ENCODE measurements at places on chromosomes 12 and 14.

GRCh38 chr12:2963154-2963759 lies 4.1 kb downstream of the TEAD4 start:
- DNase-seq: no peak

DNA sequence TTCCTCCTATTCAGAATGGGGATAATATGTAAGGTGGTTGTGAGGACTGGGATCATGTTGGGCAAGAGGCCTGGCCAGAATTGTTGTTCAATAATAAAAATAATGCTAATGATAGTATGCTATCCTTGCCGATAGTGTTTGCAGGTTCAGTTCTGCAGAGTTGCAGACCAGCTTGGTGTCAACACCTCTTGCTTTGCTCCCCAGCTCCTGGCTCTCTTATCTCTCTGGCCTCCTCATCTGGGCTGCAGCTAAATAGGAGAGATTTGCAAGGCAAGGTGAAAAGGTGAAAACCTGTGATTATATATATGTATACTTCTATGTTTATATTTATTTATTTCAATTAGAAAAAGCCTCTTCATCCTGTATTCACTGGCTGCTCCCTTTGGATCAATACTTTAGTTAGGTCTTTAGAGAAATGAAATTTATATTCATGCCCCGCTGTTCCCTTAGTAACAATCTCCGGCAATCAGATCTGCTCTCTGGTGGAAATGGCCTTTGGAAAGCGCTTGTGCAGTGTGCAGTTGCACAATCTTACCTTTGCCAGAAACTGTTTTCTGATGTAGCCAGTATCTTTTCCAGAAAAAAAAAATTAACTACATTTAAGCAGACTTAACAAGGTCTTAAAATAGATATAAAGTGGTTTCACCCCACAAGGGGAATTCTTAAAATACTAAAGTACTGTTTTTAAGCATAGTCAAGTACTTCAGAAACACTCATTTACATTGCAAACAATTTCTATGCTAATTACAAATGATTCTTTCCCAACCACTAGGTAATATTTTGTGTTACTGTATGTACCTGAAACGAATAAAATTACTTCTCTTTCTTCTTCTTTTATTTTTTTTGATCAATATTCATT lies 19.1 kb upstream of the ACVR1B start:
- no peak for DNase-seq

DNA sequence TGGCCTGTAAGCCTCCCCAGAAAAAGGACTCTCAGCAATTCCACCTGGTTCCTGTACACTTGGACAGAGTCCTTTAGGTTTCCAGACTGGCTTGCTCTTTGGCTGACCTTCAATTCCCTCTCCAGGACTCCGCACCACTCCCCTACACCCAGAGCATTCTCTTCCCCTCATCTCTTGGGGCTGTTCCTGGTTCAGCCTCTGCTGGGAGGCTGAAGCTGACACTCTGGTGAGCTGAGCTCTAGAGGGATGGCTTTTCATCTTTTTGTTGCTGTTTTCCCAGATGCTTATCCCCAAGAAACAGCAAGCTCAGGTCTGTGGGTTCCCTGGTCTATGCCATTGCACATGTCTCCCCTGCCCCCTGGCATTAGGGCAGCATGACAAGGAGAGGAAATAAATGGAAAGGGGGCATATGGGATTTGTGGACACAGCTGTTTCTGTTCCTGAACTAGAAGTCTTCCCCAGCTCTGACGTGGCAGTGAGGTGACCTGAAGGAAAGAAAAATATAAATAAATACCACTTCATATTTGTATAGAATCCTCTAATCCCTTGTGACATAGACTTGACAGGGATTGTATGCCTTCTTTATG lies 1.3 kb downstream of the RNASE7 start:
- DNase-seq: no peak

DNA sequence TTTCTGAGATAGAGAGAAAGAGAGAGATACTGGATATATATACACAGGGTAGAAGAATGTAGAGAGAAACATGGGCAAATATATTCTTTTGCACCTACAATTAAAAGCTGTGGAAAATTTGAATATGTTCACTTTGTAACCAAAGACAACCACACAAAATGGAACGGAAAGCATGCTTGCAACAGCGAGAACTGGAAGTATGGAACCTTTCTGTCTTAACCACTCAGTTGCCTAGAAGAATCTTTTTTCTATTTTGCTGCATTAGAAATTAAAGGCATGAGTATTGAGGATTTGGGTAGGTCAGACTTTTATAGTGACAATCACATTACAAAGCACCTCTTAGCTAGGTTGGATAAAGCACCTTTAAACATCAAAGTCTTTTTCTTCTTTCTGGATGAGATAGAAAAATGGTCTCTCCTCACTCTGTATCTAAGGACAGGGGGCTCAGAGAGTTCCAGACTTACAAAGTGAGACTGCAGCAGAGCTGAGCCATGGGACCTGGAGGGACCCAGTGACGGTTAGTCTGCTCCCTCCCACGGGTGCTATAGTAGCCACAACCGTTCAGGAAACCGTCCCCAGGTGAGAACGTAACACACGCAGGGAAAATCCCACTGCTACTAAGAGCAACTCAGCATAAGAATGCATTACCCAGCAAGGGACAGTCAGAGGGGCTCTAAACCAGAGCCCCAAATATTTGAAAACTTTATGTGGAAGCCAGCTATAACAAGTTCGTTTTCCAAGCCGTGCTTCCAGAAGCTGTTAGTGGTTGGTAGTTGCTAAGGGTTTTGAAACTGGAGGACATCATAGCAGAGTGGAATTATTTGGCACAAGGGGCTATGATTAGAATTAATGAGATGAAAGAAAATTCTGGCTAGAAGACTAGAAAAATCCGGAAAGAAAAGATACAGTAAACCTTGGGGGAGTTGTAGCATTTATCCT lies 97.1 kb downstream of the DAD1 start:
- DNase-seq: no peak

- DNase-seq: peak; percentile 57
Observed at GRCh38 chr14:73239393-73240241, 2.3 kb downstream of the PAPLN start.

GRCh38 chr14:75628816-75629215 lies 31.9 kb downstream of the ERG28 start:
- no peak for DNase-seq

GRCh38 chr12:34295366-34296142 lies 273.3 kb downstream of the ALG10 start:
- DNase-seq: peak; percentile 11

DNA sequence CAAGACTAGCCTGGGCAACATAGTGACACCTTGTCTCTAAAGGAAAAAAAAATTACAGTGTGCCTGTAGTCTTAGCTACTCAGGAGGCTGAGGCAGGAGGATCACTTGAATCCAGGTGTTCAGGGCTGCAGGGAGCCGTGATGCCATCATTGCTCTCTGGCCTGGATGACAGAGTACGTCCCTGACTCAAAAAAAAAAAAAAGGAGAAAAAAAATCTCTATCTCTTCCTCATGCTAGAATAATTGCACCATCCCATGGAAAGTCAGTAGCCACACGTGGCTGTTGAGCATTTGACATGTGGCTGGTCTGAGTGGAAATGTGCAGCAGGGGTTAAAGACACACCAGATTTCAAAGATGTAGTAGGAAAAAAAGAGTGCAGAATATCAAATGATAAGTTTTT lies 3.8 kb downstream of the RILPL1 start:
- DNase-seq: no peak

DNA sequence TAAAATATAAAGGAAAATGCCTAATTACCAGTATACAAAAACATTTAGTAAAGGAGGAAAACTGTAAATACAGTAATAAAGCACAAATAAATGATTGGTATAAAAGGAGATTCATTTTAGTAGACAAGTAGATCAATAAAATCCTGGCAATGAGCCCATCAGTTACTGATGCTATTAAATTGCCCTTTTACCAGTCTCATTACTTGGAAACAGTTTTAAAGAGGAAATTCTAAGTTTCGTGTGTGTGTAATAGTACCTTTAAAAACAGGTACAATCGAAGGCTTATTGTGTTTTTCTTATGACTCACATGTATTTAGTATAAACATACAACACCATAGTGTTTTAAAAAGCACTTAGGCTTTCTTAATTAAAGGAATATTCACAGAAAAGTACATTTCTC lies 46.4 kb upstream of the SYT10 start:
- DNase-seq: no peak

- DNase-seq: no peak
Observed at GRCh38 chr14:20988717-20989470, 886 bp upstream of the METTL17 start.

DNA sequence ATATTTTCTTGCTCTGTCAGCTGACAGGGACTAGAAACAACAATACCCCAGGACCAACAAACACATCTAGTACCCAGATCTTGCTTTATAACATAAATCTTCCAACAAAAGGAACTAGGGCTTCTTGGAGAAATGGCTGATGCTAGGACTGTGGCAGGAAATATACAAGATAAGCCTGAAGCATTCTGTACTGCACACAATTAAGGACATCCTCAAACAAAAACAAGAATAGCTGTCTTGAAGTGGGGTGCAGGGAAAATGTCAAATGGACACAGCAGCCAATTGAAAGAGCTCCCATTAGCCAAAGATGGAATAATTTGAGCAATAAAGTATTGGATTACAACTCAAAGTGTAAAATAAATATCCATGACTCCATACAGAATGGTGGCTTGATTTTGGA lies 50.0 kb downstream of the LGMN start:
- no peak for DNase-seq

- no peak for DNase-seq
Observed at GRCh38 chr12:70321191-70321590, 44.9 kb upstream of the KCNMB4 start.

GRCh38 chr14:104722938-104723650 lies 935 bp upstream of the ADSS1 start:
- DNase-seq: no peak

GRCh38 chr14:85934123-85934885 lies 404.4 kb downstream of the FLRT2 start:
- DNase-seq: no peak

DNA sequence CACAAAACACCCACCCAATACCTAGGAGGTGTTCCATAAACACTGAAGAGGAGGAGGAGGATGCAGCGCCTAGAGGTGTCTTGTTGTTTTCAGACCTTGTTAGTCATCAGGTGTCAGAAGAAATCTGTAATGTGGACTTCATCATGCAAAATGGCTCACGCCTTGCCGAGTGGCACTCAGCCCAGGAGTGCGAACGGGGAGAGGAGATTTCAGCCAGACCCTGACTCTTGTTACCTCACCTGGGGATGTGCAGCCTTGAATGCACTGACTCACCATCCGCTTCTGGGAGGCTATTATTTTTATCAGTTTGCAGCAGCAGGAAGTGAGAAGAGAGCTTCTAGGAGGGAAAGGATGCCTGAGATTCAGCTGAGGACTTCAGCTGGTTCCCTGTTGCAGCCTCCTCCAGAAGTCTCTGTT lies 48.2 kb upstream of the PLXNC1 start:
- DNase-seq: no peak

- DNase-seq: no peak
Observed at GRCh38 chr14:104585966-104586697, 6.6 kb downstream of the C14orf180 start.

DNA sequence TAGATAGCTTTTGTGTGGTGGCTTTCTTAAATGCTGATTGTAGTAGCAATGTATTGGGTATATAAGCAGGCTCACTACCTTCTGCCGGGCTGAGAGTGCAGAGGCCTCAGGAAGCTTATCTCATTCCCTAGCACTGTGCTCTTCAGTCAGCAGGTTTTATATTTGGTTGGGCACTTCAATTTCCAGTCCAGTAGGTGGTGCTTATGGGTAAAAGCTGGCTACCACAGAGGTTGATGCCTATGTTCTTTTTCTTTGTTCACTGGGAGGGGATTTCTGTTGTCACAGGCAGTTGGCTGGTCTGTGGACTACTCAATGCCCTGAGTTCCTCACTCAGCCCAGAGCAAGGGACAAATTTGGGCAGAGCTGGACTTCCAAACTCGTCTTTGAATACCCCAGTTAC lies 43.0 kb upstream of the GLIPR1 start:
- DNase-seq: no peak

- DNase-seq: no peak
Observed at GRCh38 chr12:111585690-111586089, 13.4 kb downstream of the ATXN2 start.

DNA sequence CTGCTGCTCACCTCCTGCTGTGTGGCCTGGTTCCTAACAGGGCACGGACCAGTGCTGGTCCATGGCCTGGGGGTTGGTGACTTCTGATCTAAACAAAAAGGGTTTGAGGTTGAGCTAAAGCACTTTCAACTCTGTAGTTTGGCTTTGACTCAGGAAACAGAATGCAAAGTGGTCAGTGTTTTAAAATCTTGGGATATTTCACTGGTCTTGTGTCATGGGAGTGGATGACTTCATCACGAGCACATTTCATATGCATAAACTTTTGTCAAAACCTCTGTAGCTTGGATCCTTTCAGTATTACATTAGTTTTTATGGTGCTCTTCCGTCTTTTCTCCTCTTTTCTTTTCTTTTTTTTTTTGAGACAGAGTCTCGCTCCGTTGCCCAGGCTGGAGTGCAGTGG lies 25.6 kb downstream of the FAM161B start:
- DNase-seq: no peak

GRCh38 chr12:106714926-106715325 lies 59.6 kb upstream of the RIC8B start:
- DNase-seq: no peak

DNA sequence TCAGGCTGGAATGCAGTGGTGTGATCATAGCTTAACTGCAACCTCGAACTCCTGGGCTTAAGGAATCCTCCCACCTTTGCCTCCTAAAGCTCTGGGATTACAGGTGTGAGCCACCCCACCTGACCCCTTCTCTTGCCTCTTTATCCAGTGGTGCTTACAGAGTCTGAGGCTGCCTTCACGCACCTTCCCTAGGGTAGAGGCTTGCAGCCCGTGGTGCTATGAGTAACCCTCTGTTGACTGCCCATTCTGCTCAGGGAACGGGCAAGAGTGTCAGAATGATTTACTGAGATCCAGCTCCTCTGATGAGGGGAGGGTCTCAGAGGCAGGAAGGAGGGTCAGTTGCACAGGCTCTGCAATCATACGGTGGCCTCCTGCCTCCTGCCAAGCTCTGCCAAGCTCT lies 125.1 kb upstream of the TBX3 start:
- no peak for DNase-seq

- no peak for DNase-seq
Observed at GRCh38 chr12:132407451-132407961, 78.1 kb upstream of the GALNT9 start.

DNA sequence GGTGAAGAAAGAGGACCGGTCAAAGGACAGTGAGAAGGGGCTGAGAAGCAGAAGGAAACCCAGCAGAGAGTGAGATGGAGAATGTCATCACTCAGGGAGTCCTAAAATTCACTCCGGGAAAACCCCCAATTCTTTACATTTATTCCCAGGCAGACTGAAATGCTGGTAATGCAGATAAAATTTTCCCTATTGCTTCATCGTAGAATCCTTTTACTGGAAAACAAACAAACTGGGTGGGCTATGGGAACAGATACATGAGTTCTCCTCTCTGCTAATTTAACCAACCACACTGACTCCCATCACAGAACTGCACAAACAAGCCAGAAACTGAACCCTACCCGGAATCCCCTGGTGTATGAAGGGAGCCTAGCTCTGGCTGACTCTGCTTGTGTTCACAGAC lies 20.9 kb downstream of the HEBP1 start:
- DNase-seq: no peak

- no peak for DNase-seq
Observed at GRCh38 chr12:111276146-111276545, 92.7 kb downstream of the PHETA1 start.
